GM20000 (cell line): ENCODE measurements at places on chromosomes 1 and 21.

- peak; percentile 60 for DNase-seq
Measured at GRCh38 chr1:232952514-232953499, 2.4 kb downstream of the NTPCR start.

GRCh38 chr1:181015251-181015615 is 7.4 kb downstream of the STX6 start:
- no peak for DNase-seq

DNA sequence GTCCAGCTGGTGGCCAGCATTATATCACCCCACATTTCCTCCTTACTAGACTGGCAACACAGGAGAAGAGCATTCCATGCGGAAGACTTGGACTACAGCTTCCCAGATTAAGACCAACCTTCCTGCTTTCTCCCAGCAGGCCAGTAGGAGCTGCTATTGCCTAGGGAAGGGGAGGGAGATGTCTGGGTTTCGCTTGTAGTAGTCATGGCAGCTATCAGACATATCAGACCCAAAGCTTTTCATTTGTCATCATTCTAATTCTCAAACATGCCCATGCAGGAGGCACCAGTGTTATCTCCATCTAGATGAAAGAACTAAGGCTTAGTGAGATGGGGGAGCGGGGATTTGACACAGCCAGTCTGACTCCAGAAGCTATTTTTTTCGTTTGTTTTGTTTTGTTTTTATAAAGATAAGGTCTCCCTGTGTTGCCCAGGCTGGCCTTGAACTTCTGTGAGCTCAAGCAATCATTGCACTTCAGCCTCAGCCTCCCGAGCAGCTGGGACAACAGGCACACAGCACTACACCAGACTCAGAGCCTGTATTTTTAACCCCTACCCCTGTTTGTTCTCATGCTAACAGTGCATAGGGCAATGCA is 4.5 kb downstream of the PLA2G2A start:
- DNase-seq: peak; percentile 57

GRCh38 chr1:100178091-100178490 is at the start of gene LRRC39:
Gene LRRC39 (minus strand): TSS chr1:100178256. CDS start chr1:100168516, 9,740 bp downstream.
- no peak for DNase-seq

GRCh38 chr1:188641566-188642211 is 1812.9 kb downstream of the PLA2G4A start:
- no peak for DNase-seq

- no peak for DNase-seq
Measured at GRCh38 chr1:44895919-44896734, 53.1 kb upstream of the PTCH2 start.

DNA sequence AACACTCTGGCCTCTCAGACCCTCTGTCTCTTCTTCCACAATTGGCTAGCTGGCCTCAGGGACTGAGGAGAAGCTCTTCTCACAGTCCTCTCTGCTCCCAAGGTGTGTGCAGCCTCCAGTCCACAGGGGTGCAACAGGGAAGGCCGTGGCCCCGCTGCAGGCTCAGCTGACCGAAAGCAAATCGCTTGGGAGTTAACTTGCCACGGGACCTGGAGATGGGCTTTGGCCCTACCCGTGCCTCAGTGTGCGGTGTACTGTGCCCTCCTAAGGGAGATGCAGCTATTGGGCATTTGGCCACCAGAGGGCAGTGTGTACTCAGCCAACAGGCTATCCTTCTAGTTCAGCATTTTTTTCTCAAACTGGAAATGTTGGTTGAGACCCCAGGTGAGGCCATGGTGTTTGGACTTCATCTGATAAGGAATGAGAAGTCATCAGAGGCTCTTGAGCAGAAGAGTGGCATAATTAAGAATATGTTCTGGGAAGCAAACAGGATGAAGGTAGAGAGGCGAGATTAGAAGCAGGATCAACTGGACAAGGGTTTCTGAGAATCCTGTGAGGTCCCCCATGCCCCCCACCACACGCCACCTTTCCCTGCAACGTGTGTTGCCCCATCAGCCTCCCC is 42.5 kb upstream of the TMEM125 start:
- DNase-seq: peak; percentile 72

- DNase-seq: no peak
Measured at GRCh38 chr21:28632755-28633408, 359.8 kb downstream of the LTN1 start.

DNA sequence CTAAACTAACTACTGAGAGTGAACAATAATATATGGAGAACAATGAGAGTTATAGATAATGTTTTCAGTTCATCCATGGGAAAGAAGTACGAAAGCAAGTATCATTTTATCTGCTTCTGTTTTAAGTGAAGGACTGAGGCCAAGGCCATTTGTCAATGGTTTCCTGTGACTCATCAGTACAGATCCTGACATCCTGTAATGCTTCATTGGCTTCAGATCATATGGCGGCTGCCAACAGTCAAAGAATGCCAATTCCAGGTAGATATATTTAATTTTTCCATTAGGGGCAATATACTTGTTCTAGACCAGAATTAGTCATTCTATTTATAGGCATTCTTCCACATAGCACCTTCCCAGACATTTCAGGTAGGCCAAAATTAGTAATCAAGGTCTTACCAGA is 97.3 kb downstream of the USH2A start:
- no peak for DNase-seq

GRCh38 chr1:233491953-233492620 is 121.8 kb upstream of the KCNK1 start:
- no peak for DNase-seq

GRCh38 chr1:87632232-87632631 is 303.6 kb downstream of the LMO4 start:
- DNase-seq: no peak

- no peak for DNase-seq
Measured at GRCh38 chr1:118186026-118186425, 998 bp upstream of the SPAG17 start.

GRCh38 chr1:64678366-64678765 is 66.5 kb upstream of the RAVER2 start:
- no peak for DNase-seq

DNA sequence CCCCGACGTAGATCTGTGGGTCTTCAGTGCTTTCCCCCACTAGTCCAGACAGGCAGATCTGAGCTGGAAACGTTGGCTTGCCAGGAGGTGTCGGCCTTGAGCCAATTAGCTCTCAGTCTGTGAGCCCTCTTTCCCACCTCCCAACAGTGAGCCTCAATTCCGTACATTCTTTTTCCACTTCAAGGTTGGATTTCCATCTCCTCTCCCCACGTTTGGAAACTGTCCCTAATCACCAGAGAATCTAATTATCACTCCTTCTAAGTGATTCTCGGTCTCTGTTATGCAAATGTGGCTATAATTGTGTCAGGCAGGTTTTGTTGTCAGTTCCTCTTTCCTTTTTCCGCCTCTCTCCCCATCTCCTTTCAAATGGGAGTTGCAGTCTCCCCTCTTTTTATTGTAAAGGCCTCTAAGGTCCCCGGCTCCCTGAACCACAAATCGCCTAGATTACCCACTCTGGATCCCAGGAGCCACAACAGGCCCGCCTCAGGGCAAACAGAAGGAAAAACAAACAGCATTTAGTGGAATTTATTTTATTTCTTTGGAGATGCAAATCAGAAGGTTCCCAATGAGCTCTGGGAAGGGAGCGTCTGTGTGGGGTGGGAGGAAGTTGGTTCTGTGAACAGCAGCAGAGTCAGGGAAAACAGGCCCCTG is 29.4 kb upstream of the LRRN2 start:
- DNase-seq: peak; percentile 42

GRCh38 chr21:34552360-34553098 is 40.5 kb upstream of the KCNE1 start:
- no peak for DNase-seq

DNA sequence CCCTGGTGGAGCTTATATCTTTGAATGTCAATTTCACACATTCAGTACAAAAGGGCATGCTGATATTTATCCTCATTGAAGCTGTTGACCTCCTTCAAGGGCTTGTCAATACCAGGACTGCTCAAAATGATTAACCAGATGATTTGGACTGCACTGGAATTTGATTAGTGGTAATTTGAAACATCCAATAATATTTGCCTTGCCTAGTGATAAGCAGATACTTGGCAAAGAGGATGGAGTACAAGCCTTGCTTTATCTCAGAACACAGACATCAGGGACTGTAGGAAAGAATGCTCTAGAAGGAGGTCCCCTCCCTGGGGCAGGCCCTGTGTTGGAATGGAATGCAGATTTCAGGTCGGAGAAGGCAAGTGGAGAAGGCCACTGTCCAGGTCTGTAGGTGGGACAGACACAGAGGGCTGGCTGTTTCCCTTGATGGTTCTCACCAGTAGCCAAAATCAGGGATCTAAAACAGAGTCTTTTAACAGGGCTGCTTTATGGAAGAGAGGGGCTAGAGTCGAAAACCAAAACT is 64.8 kb upstream of the ZNF648 start:
- no peak for DNase-seq

GRCh38 chr1:96416701-96417444 is 304.7 kb upstream of the PTBP2 start:
- peak; percentile 27 for DNase-seq

DNA sequence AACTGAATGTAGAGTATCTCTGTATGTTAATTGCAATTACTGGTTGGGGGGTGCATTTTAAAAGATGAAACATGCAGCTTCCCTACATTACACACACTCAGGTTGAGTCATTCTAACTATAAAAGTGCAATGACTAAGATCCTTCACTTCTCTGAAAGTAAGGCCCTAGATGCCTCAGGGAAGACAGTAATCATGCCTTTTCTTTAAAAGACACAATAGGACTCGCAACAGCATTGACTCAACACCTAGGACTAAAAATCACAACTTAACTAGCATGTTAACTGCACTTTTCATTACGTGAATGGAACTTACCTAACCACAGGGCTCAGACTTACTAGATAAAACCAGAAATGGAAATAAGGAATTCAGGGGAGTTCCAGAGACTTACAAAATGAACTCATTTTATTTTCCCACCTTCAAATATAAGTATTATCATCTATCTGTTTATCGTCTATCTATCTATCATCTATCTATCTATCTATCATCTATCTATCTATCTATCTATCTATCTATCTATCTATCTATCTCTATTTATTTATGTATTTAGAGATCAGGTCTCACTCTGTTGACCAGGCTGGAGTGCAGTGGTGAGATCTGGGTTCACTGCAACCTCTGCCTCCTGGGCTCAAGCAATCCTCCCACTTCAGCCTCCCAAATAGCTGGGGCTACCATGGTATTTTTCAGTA is 47.8 kb downstream of the CHML start:
- DNase-seq: peak; percentile 23

DNA sequence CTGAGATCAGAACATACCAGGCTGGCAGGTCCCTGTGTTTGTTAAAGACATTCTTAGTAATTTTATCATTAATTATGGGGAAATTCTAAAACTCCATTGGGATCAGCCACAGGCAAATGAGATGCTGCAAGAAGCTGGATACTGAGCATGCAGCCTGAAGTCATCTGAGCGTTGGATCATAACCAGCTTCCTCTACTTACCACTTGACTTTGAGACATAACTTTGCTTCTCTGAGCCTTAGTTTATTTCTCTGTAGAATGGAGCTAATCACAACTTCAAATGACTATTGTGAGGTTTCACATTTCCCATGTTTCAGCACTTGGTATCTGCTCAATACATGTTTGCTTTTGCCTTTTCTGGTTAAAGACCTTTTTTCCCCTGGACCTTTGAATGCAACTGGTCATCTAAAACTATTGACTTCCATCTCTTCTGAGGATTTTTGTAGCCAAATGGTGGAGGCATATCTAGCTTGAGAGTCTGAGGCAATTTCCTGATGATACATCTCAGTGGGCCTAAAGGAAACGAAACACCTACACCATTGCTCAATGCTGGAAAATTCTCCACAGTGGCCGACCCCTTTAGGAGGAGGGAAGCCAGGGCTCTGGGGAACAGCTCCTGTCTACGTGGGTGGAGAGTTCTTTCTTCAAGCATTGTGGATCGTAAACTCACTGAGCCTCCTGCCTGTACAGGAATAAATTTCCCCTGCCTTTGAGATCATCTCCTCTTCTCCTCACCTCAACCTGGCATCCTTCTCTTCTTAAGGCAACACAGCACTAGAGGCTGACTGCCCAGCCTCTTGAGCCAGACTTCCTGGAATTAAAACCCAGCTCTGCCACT is 109.1 kb upstream of the HOOK1 start:
- no peak for DNase-seq

GRCh38 chr1:215597961-215598360 is 30.9 kb downstream of the KCTD3 start:
- DNase-seq: no peak

GRCh38 chr1:240619906-240620621 is 8.1 kb upstream of the GREM2 start:
- DNase-seq: no peak

DNA sequence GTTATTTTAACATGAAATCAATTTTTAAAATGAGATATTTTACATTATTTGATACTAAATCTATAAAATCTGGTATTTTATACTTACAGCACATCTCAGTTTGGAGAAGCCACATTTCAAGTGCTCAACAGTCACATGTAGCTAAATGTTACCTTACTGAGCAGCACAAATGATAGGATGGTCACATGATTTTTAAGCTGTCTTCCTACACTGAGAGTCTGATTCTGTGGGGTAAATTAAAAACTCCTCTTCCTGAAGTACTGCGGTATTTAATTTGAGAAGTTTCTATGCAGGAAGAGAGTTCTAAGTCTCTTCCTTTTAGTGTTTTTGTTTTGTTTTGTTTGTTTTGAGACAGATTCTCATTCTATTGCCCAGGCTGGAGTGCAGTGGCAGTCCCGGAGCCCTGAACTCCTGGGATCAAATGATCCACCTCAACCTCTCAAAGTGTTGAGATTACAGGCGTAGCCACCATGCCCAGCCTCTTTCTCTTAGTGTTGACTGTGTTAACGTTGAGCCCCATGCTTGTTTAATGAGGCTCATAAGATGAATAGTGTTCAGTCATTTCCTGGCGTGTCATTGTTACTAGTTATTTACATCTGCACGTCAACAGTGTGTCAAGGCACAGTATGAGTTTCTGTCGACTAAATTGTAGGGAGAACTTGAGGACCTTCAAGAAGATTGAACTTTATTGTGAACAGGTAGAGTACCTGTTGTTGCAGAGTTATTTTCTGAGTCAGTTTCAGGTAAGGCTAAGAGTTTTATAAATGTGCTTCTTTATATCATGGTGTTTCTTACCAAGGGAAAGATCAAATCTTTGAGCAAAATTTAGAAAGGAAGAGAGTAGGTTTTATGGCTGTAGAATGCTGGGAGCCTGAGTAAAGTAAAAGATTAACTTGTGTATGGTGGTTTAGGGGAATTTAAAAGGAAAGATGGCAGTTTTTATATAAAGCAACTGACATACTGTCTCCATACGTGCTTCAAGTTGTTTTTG is 3.3 kb downstream of the CNST start:
- DNase-seq: no peak
